Brain (organoid and tissue), 16 donors: ENCODE measurements at places on chromosomes 5 and 9. TPM values are rescaled to one million over a fixed set of nuclear protein-coding genes. Genes with fewer than 3 reads are reported as not detected.
A peak's percentile ranks its signal among the peaks of the same experiment; 100 is the strongest.

GRCh38 chr9:127717766-127718165 lies 1.9 kb downstream of the TTC16 start:
- no peak for DNase-seq

DNA sequence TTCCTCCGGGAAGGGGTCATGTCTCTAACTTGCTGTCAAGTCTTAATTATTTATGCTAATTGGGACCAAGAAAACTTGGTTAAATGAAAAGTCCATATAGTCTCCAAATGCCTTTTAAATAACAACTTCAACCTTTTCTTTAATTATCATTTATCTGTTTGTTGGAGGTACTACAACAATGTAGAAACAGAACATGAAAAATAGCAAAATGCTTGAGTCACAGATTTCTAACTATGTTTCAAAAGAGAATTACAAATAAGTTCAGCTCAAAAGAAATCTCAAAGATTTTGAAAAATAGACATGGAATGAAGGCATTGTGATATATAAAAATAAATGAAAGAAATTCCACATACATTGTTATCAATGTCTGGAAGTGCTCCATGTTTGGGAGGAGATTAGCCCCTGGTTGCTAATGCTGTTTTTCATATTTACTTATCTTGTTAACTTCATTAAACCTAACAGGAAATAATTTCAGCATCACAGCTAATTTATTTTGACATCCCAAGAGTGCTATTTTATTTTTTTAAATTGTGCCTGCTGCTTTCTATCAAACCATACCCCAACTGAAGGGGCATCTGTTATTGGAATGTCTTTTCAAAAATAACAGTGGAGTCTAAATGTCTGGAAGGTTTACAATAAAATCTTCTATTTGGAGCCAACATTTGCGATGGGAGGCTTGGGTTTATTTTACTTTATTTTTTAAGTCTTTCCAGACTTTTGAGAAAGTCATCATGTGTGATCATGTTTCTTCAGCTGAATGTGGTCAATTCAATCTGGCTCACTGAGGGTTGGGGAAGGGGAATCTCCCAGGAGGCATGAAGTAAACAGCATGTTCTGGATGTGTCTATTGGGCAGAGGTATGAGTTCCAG lies 53.1 kb upstream of the ANKRD55 start:
- DNase-seq, result peak; percentile 65

DNA sequence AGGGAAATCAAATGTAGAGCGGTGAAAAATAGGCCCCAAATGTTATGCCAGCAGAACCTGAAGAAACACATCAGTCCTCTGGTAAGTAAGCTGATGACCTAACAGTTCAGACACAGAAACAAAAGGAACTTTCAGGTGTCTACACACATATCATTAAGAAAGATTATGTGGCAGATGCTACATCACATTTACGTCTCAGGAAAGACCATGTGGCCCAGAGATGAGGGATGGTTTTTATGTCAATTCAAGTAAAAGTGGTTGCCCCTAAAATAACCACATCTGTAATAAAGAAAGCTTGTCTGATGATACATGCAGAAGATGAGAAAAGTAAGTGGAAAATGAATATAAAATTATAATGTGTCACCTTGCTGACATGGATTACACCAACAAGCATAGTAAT lies 31.4 kb downstream of the GNAQ start:
- DNase-seq, result no peak

- DNase-seq, result no peak
Observed at GRCh38 chr9:37911271-37911681, 7.3 kb upstream of the SLC25A51 start.

DNA sequence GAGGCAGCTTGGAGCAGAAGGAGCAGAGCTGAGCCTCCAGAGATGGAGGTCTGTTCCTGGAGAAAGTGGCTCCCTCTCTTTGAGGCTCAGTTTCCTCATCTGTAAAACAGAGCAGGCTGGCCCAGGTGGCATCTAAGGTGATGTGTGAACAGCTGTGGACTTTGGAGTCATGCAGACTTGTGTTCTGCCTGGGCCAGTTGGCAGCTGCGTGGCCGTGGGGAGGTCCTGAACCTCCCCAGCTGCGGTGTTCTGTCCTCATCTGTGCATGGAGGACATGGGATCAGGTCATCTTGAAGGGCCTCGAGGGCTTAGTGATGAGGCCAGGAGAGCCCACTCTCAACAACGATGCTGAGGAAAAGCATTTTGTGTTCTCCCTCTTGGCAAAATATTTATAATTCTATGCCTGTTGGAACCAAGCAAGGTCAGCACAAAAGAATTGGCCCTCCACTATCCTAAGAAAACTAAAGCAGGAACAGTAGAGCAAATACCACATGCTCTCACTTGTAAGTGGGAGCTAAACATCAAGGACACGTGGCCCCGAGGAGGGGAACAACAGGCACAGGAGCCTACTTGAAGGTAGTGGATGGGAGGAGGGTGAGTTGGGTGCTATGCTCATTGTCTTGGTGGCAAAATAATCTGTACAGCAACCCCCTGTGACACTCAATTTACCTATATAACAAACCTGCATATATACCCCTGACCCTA lies 63.2 kb upstream of the COL15A1 start:
- no peak for DNase-seq

DNA sequence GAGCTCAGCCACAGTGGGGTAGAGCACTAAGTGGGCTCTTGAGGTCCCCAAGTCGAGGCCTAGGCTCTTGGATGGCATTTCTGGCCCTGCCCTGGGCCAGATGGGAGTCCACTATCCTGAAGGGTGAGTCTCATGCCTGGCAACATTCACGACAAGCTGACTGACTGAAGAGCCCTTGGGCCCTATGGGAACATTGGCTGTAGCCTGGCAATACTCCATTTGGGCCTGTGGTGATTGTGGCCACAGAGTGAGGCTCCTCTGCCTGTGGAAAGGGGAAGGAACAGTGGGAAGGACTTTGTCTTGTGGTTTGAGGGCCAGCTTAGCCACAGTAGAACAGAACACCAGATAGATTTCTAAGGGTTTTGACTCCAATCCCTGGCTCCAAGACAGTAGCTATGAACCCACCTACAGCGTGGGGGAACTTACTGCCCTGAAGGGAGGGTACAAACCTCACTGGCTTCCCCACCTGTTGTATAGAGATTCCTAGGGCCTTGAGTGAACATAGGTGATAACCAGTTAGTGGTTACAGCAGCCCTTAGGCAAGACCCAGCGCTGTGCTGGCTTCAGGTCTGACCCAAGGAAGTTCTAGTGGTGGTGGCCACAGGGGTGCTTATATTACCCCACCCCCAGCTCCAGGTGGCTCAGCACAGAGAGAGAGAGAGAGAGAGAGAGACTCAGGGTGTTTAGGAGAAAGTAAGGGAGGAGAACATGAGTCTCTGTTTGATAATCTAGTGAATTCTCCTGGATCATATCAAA lies 72.4 kb downstream of the KIAA0825 start:
- no peak for DNase-seq

GRCh38 chr9:75824816-75825568 lies 65.5 kb upstream of the PCSK5 start:
- no peak for DNase-seq

GRCh38 chr9:110282018-110282738 lies 25.9 kb upstream of the TXN start:
- peak; percentile 76 for DNase-seq

DNA sequence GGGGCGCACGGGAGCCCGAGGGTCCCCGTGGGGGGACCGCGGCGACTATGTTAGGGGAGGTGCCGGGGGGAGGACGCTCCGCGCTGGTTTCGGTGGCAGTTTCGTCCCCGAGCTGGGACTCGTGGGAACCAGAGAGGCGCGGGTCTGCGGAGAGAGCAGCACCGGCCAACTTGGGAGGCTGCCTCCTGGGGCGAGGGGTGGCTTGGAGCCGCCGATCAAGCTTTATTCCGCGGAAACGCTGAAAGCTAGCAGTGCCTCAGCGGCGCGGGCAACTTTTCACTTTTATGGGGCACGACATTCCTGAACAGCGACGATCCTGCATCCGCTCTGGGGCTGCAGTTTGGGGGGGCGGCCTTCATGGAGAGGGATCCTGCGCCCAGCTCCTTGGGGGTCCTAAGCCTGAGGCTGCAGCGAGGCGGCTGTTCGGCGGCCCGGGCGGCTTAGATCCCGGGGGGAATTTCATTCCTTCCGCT lies 369 bp downstream of the OCLN start:
- DNase-seq, result peak; percentile 43

DNA sequence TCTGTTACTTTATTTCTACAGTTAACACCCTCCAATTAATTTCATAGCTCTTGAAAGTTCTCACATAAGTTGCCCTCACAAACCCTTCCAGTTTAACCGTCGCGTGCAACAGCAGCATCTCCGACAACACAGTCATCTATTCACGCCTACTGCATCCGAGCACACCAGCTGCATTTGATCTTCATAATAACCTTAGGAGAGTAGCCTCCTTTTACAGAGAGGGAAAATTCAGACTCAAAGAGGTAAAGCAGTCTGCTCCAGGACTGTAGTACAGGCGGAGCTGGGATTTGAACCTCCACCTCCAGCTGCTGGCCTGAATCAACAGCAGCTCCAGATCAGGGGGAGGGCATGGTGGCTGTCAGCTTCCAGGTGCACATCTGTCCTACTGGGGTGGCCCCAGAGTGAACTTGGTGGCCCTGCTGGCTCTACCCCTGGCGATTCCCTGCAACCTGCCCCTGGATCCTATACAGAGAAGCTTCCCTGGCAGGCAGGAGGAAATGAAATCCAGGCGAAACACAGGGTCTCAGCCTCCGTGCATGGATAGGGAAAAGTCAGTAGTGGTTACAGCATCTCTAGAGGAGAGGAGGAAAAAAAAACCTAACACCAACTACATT lies 71.6 kb upstream of the UNC5A start:
- DNase-seq, result peak; percentile 38

DNA sequence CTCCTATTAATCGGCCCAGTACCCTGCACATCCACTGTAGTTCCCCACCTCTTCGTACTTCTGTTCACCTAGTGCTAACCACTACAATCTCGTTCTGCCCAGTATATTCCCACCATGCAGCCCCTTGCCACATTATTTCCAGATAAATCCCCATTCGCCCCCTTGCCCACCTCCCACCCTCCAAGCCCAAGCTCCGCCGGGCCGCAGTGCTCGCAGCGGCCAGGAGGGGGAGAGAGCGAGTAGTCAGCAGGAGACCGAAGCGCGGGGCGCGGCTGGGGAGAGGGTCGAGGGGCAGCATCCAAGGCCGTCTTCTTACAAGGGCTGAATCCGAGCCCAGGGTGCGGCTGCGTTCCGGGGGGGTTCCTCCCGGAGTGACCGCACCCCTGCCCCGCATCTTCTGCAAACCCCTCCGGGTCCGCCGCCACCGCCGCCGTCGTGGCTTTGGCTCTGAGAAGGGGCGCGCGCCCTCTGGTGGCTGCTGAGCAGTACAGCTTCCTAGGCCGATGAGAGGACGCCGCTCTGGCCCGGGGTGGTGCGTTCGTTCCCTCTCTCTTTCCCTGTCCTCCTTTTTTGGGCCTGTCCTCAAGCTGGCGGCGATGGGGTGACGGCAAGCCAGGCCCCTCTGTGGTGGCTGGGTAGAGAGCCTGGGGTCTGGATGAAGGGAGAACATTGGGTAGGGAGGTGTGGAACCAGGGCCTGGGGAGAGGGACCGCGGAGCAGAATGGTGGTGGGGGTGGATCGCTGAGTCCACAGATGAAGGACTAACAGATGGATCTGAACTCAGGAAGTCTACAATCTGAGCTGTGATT lies 30.0 kb upstream of the PSD2 start:
- peak; percentile 74 for DNase-seq

DNA sequence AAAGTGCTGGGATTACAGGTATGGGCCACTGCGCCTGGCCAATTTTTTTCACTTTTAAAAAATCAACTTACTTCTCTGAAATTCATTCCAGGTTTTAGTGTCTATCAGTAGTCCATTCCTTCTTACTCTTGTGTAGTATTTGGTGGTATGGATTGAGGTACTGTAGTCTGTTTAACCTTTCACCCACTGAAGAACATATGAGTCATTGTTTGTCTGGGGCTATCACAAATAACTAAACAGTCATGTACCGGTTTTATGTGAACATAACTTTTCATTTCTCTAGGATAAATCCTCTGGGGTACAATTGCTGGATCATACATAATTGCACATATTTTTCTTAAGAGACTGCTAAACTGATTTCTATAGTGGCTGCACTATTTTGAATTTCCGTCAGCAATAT lies 1188.0 kb upstream of the CDH9 start:
- DNase-seq, result no peak

Gene PGM5
- 2.4 TPM for polyA plus RNA-seq

Gene PDE6A
- polyA plus RNA-seq, result 1.5 TPM

Gene EIF4E1B
- polyA plus RNA-seq, result 0.81 TPM

Gene CATSPER3
- 0.41 TPM for polyA plus RNA-seq

Gene GKAP1
- 14.5 TPM for polyA plus RNA-seq

Gene IFNB1
- polyA plus RNA-seq, result not detected
